ENCODE measurements at places on chromosomes 6 and 20. TPM values are rescaled to one million over a fixed set of nuclear protein-coding genes. Genes with fewer than 3 reads are reported as not detected.

Gene ORC3
- 19.7 TPM for total RNA-seq

Gene POFUT1
- total RNA-seq = 42.7 TPM

Gene ZBTB46
- 1.7 TPM for total RNA-seq

Gene GLP1R
- total RNA-seq = not detected

Gene CPXM1
- total RNA-seq = not detected

Gene SRXN1
- 111 TPM for total RNA-seq

Gene CALHM6
- 0.68 TPM for total RNA-seq

Gene MTG2
- 21.2 TPM for total RNA-seq

Gene NKX2-2
- not detected for total RNA-seq

Gene APCDD1L
- under 0.01 TPM for total RNA-seq

Gene SMLR1
- total RNA-seq = not detected

Gene ATAT1
- total RNA-seq = 5.1 TPM

Gene MAP3K7
- total RNA-seq = 44.1 TPM

Gene ABHD16A
- total RNA-seq = 30.8 TPM

Gene CST2
- not detected for total RNA-seq

Gene KIAA1755
- not detected for total RNA-seq

Gene PREP
- total RNA-seq = 58.7 TPM

Gene TUBB2A
- 28.4 TPM for total RNA-seq

Gene BPIFB2
- not detected for total RNA-seq

Gene NKAPL
- total RNA-seq = 1.9 TPM

Gene LTA
- not detected for total RNA-seq

Gene TMEM244
- not detected for total RNA-seq

Gene TUBB2B
- under 0.01 TPM for total RNA-seq

Gene RSPH4A
- total RNA-seq = under 0.01 TPM

Gene EIF6
- total RNA-seq = 276 TPM

Gene PPP2R5D
- total RNA-seq = 18.5 TPM

Gene ZSWIM3
- total RNA-seq = 3.1 TPM

Gene SLC26A8
- not detected for total RNA-seq

Gene DSP
- total RNA-seq = 1,323 TPM

Gene BTN1A1
- not detected for total RNA-seq

Gene CDSN
- total RNA-seq = 10.9 TPM

Gene NRN1
- total RNA-seq = not detected

Gene PDE7B
- 0.14 TPM for total RNA-seq

Gene SLCO4A1
- 4.8 TPM for total RNA-seq

Gene METTL24
- total RNA-seq = not detected

Data from nasal cavity respiratory epithelium epithelial cell of viscerocranial mucosa (primary cell).